CD4-positive, alpha-beta T cell treated with Interleukin-12 subunit alpha and Interleukin-12 subunit beta, for 1 hour (primary cell): ENCODE measurements at places on chromosomes 4 and X.
A peak's percentile ranks its signal among the peaks of the same experiment; 100 is the strongest.

DNA sequence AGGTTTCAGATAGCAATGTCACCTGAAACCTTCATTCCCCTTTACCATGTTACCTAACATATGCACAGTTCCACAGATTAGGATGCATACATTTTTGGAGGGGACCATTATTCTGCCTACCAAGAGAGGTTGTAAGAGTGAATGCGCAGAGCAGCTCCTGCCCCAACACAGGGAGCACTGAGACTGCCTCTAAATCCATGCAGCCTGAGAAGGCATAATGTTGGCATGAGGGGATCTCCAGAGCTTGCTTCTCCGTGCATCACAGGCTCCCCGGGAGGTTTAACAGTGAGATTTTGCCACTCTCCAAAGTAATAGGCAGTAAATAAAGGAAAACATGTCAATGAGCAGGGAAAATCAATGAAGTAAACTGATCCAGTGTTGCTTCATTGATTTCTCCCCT is 410.8 kb downstream of the PCDH7 start:
- DNase-seq = no peak

DNA sequence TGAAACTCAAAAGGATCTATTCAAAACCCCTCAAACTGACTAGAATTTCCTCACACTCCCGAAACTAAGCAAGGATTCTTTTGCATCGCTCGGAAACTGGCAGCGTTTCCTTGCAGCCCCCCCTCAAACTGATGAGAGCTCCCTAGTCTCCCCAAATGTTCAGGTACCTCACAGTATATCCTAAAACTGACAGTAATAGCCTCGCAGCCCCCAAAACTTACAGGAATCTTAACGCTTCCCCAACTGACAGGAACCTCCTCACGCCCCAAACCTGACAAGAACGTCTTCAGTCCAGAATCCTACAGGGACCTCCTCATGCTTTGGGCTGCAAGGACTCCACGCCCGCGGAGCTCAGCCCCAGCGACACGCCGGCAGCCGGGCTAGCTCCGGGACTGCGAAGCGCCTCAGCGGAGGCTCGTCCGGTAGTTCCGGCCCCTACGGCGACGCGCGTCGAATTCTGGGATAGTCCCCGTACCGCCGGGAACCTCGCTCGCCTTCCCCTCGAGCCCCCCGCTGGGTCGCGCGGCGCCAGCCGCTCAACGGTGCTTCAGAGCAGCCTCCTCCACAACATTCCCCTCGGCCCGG is 640 bp downstream of the PHF8 start:
- peak; percentile 49 for DNase-seq

DNA sequence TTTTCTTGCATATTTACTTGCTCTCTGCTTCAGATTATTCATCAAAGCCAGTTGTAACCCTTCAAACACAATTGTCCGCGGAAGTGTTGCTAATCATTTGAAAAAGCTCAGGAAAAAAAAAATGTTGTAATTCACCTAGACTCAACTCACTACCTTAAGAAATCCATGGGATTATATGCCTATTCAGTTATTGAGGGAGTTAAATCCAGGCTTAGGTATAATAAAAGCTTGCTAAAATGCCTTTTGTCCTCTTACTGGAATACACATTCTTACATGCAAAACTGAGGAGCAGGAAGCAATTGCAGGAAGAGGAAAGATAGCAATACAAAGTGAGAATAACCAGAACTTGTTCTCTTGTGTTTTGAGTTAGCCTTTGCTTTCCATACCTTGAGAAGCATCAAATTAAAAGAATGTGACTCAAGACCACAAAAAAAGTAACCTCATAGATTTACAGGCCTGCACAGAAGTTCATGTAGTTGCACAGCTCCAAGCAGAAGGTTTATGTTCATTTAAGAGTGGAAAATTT is 91.4 kb upstream of the FAM241A start:
- no peak for DNase-seq

- DNase-seq = no peak
Measured at GRCh38 chrX:37690119-37690518, 4.5 kb downstream of the XK start.

DNA sequence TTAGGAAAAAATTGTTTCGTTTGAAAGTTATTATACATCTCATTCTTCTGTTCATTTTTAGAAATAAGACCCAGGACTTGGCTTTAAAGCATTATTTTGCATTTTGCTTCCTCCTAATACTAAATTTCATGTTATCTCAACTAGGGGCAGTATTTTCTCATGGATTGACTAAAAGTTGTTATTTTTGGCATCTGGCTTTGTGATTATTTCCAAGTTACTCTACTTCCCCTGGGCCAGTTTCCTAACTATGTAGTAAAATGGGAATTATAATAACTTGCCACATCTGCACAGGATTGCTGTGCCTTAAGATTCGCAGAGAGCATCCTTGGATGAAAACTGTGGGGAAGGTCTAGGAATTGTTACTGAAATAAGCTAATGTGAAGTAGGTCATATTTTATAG is 3.0 kb downstream of the RBPJ start:
- no peak for DNase-seq

- DNase-seq = no peak
Measured at GRCh38 chrX:44143061-44143602, 169.9 kb upstream of the NDP start.

GRCh38 chr4:11805842-11806241 is 377.1 kb upstream of the HS3ST1 start:
- DNase-seq = no peak

- DNase-seq = no peak
Measured at GRCh38 chrX:627510-627981, 3.0 kb upstream of the SHOX start.

GRCh38 chrX:153649178-153649914 is 2.3 kb downstream of the DUSP9 start:
- peak; percentile 44 for DNase-seq

GRCh38 chr4:69830560-69831269 is 29.2 kb downstream of the SULT1E1 start:
- no peak for DNase-seq

DNA sequence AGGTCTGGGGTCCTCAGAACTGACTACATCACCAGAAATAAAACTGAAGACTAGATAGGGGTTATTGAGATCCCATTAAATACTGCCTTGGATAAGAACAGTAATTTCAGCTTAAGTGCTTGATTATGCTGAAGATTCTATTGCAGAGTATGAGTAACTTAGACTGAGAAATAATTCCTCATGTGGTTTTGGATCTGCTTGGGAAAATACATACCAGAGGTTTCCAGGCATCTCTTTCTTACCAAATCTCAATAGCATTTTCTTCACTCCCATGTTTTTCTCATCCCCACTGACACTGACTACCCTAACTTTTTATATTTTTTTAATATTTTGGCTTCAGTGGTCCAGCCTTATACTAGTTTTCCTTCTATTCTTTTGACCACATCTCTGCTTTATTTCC is 92.0 kb upstream of the TEX13D start:
- DNase-seq = no peak

- peak; percentile 2 for DNase-seq
Measured at GRCh38 chrX:100625985-100626491, 10.6 kb downstream of the TSPAN6 start.

GRCh38 chrX:614136-614535 is 16.5 kb upstream of the SHOX start:
- no peak for DNase-seq

- peak; percentile 48 for DNase-seq
Measured at GRCh38 chrX:80808881-80809411, 731 bp downstream of the BRWD3 start.

- DNase-seq = no peak
Measured at GRCh38 chr4:171594293-171594692, 218.9 kb upstream of the GALNTL6 start.
